Erythroblast (primary cell): ENCODE measurements at places on chromosomes 7 and 10.

DNA sequence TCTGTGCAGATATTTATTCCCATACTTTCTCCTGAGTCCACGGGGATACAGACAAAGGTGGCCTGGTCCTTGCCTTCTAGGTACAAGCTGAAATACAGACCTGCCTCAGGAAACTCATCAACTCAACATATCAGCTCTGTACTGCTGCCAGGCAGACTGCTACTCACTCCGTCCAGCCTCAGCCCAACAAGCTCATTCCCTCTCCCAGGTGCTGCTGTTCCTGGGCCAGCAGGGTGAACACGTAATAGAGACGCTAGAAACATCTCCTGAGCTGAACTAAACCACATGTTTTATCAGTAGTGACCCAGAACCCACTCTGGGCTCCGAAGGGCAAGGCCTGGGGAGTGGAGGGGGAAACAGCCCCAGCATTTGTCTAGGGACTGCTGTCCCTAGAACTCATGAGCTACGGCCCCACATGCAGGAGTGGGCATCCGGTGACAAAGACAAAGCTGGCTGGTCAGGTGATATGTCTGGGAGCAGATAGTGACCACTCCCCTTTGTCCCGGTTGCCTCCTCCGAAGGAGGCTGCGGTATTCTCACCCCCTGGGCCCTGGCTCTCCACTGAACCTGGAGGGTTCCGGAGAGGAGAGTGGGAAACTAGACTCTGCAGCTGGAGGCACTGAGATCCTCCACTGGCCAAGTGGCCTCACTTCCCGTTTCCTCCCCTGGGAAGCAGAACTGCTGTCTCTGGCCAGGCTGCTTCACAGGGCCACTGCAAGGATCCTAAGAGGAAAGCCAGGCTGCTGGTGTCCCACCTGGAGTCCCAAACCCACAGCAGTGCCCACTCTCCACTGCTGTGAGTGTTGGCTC lies 116.1 kb downstream of the FAM53B start:
- peak; percentile 42 for DNase-seq

DNA sequence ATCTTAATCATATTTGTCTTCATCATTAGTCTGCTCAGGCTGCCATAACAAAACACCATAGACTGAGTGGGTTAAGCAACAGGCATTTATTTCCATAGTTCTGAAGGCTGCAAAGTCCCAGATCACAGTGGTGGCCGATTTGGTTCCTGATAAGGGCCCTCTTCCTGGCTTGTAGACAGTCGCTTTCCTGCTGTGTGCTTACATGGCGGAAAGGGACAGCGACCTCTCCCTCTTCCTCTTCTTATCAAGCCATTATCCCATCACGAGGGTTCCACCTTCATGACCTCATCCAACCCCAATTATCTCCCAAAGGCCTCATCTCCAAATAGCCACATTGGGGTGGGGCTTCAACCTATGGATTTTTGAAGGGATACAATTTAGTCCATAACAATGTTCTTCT lies 84.0 kb downstream of the LYZL1 start:
- no peak for DNase-seq

GRCh38 chr7:47471831-47472230 lies 110.1 kb downstream of the TNS3 start:
- no peak for DNase-seq

- no peak for DNase-seq
These were observed 58.1 kb downstream of the CAV1 start for GRCh38 chr7:116582806-116583444.

DNA sequence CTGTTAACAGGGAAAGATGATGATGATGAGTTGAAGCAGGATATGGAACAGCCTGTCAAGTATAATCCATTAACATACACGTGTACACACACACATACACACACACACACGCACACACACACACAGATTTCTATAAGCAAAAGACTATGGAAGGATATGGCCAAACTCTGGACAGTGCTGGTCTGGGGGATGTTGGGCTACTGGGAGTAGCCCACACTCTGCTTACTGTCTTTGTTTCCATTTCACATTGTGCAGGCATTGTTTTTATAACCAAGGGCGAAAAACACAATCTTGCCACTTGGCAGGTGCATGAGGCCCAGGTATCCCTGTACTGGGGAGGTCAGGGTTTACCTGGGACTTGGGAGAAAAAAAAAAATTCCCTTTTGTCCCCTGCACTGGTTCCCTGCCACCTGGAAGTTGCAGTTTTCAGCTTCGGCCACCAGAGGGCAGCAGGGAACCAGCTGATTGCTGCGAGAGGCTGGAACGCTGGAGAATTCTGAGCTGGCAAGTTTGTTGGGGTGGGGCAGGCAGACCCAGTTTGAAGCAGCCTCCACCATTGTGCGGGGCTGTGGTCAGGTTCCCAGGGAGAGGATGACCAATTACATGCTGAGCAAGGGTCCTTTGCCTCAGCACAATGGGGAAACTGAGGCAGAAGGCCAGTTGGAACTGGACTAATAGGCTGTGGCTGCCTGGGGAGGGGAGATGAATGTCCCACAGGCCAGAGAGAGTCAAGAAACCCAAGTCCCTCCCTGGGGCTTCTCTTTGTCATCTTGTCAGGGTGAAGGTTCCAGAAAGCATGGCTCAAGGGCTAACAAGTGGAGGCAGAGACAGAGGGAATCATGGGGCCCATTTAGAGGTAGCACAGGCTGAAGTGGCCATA lies 27.3 kb downstream of the PPIF start:
- DNase-seq, result peak; percentile 83

DNA sequence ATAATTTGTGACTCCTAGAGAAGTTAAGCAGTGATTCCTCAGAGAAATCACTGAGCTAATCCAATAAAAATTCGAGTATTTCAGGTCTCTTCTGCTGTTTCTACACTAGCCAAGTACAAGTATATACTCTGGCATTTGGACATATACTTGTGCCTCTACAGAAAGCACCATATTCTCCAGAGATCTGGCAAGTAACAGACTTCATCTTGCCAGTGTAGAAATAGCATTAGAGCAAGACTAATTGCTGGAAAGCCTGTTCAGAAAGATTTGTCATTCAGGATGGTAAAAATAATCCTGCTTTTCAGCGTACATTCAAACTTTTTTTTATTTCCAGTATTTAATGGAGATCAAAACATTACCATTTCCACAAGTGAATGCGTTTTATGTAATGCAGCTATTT lies 410.8 kb upstream of the ETV1 start:
- no peak for DNase-seq

- DNase-seq, result no peak
These were observed 159.0 kb upstream of the MEOX2 start for GRCh38 chr7:15845461-15845860.

- DNase-seq, result no peak
These were observed 36.3 kb downstream of the POT1 start for GRCh38 chr7:124893140-124893827.

- DNase-seq, result peak; percentile 66
These were observed 176.5 kb downstream of the TCF7L2 start for GRCh38 chr10:113126229-113127201.

GRCh38 chr7:41730668-41731067 lies 27.8 kb upstream of the INHBA start:
- no peak for DNase-seq

- no peak for DNase-seq
These were observed 17.5 kb downstream of the ZNF862 start for GRCh38 chr7:149855361-149856305.

GRCh38 chr10:93379731-93380575 lies 102.2 kb downstream of the MYOF start:
- no peak for DNase-seq

DNA sequence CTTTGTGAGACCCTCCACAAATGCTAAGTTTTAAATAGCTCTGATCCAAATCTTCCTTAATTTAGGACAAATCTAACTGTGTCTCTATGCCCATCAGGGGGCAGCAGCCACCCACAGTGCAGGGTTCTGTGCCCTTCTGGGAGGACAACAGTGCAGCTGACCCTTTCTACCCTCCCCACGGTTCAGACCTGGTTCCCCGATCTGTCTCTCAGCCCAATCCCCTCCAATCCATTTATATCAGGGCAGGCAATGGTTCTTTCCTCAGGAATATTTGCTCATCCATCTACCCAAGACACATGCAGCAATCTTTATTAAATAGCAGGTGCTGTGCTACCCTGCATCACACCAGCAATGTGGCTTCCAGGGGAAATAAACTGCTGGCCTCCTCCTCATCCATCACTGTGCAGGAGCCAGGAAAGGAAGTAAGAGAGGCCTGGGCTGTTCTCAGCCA lies 4.0 kb upstream of the RBM28 start:
- peak; percentile 34 for DNase-seq

GRCh38 chr10:109774121-109774440 lies 149.2 kb downstream of the XPNPEP1 start:
- no peak for DNase-seq

DNA sequence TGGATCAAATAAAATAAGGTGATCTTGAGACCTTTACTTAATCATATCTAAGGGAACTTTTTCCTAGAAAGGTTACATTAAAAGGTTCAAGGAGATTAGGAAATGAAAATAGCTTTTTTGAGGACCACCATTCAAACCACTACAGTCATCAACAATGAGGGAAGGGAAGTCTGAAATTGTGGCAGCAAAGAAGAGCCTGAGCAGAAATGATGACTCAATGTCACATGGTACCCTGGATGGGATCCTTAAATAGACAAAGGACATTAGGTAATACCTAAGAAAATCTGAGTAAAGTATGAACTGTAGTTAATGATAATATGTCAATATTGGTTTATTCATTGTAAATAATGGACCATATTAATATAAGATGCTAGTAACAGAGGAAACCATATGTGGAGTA lies 236.0 kb downstream of the SEMA3D start:
- no peak for DNase-seq

GRCh38 chr7:17996040-17996439 lies 31.6 kb downstream of the PRPS1L1 start:
- no peak for DNase-seq

- peak; percentile 50 for DNase-seq
These were observed 123.6 kb downstream of the RNF32 start for GRCh38 chr7:156764016-156764669.

DNA sequence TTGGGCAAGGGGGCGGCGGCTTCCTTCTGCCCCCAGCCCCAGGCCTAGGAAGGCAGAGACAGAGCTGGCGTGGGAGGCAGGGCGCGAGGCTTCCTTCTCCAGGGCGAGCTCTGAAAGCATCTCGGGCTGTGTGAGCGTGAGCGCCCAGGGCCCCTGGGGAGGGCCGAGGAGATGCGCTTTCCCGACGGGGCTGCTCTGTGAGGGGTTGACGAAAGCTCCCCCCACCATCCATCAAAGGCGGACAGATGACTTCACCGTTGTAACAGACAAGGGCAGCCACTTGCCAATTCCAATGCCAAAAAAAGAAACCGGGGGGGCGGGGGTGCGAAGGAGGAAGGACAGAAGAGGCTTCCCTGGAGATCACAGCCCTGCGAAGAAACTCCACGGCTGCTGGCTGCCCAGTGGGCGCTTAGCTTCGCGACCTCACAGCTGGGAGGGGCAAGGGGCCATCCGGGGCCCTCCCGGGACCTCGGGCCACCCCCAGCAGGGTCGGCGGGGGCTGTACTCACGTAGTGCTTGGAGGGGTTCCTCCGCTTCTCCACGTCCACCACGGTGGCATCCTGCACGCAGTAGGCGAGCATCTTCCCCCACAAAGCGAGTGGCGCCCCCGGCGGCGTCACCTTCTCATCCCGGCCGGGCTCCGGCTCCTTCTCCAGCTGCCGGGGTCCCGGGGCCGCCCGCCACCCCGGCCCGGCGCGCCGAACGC lies 537 bp downstream of the SH3PXD2A start:
- no peak for DNase-seq

GRCh38 chr7:158956805-158957509 lies 100.6 kb downstream of the DYNC2I1 start:
- DNase-seq, result no peak

GRCh38 chr7:98329100-98329790 lies 47.8 kb downstream of the BRI3 start:
- no peak for DNase-seq

- DNase-seq, result peak; percentile 24
These were observed 12.9 kb downstream of the UPP1 start for GRCh38 chr7:48101968-48102367.

DNA sequence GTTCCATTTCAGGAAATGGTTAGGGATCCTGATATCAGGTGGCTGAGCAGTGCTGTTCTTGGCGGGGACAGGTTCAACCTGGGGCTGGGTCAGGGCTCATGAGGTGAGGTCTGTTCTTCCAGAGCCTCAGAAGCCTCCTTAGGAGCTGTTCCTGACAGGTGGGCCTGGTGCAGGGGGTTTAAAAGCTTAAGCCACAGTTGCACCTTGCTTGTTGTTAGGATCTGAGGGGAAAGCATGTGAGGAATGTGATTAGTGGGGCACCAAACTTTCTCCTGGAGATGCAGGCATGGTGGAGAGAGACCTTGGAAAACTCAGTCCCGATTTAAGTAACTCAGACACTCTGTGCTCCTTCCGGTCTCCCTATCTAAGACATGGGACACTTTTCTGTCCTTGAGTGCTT lies 18.7 kb upstream of the CRHR2 start:
- no peak for DNase-seq

DNA sequence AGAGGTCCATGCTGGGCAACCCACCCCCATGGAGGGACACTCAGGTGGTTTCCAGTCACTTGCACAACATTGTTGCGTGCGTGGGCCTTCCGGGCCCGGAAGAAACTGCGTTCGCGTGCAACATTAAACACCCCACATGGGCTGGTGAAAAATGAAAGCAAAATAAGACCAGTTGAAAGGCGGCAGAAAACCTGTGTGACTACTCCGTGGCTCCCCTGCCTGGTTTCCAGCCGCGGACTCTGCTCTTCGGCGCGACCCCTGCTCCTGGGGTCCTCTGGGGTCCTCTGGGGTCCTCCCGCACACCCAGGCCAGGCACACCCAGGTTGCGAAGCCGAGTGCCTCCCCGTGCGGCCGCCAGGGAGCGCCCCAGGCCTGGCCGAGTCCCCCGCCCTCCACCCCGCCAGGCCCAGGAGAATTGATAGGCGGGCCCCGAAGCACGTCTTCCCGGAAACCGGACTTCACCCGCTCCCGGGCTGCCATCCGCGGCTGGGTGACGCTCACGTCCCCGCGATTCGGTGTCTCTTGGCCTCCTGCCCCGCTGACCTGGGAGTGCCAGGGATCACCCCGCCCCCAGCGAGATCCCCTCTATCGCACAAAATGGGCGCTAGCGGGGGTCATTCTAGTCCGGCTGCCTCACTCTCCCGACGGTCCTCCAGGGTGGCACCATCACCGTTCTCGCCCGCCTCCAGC lies 1.9 kb upstream of the SH2D4B start:
- DNase-seq, result peak; percentile 77

GRCh38 chr7:121547544-121548092 lies 151.5 kb upstream of the FAM3C start:
- DNase-seq, result peak; percentile 53

GRCh38 chr10:971150-971542 lies 17.1 kb upstream of the GTPBP4 start:
- DNase-seq, result no peak

GRCh38 chr7:37993060-37993501 lies 72.6 kb downstream of the EPDR1 start:
- DNase-seq, result no peak

GRCh38 chr7:113917840-113918239 lies 969 bp downstream of the PPP1R3A start:
- DNase-seq, result no peak

GRCh38 chr10:110791541-110792073 lies 80.1 kb upstream of the PDCD4 start:
- DNase-seq, result no peak

GRCh38 chr7:127594490-127594889 lies 954 bp downstream of the FSCN3 start:
- DNase-seq, result no peak
